Sigmoid colon (tissue), 7 donors: ENCODE measurements at places on chromosomes 7 and 10. TPM values are rescaled to one million over a fixed set of nuclear protein-coding genes. Genes with fewer than 3 reads are reported as not detected.

DNA sequence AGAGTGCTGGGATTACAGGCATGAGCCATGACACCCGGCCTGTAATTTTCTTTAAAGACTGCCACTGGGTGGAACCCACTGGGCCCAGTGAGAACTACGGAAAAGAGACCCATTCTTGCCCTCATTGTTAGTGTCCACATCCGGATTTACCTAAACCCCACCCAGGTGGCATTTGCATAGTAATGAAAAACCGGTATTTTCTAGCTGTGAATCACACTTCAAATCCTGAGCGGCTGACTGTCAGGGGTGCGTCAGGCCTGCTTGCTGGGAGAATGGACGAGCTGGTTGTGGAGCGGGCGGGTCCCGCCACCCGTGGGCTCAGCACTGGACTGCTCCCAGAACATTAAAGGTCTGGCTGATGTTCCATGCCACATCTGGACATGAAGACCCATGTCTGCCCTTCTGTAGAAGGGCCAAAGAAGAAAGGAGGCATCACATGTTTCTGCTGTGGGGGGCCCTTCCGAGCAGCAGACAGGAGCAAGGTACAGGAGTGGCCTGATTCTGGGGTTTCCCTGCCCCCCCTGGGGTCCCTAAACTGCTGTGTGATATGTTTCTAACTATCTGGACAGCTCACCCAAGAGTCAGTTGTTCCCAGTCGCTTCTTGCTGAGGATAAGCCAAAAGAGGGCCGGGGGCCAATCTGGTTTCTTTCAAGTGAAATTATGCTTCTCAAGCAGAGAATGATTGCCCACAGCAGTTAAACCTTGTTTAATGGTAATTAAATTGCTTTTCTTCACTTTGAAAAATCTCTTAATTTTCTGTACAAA, 46.4 kb downstream of the KIAA1217 start:
- no peak for DNase-seq

GRCh38 chr7:33422825-33423645, 293.7 kb downstream of the BBS9 start:
- DNase-seq = no peak

DNA sequence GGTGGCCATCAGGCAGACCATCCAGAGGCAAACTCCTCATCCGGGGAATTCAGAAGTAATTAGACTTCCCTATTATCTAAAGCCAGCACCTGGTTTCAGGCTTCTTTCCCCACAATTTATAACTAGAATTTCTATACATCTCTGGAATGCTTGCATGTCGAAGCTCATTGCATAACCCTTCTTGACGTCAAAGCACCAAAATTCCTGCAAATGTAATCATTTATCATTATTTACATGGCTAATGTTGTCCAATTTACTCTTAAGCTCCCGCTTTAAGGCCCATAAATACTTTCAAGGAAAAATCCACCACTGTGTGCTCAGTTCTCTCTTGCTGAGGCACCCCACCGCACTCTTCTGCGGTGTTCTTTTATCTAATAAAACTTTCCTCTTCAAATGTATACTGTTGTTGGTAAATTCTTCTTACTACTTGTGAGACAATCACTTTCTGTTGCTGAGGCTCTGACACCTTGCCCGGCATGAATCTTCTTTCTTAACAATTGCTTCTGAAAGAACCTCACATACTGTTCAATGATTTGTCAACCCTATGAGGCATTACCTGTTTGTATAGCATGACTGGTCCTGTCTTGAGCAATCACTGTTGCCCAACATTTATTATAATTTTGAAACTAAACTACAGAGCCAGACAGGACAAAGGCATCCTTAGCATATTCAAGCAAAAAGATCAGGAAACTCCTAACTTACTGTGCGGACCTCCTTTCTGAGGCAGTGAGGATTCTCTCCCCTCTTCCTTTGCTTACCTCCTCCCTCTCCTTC, 17.4 kb upstream of the GPR141 start:
- DNase-seq = no peak

GRCh38 chr7:22810843-22811242, 11.8 kb downstream of the TOMM7 start:
- DNase-seq = no peak

DNA sequence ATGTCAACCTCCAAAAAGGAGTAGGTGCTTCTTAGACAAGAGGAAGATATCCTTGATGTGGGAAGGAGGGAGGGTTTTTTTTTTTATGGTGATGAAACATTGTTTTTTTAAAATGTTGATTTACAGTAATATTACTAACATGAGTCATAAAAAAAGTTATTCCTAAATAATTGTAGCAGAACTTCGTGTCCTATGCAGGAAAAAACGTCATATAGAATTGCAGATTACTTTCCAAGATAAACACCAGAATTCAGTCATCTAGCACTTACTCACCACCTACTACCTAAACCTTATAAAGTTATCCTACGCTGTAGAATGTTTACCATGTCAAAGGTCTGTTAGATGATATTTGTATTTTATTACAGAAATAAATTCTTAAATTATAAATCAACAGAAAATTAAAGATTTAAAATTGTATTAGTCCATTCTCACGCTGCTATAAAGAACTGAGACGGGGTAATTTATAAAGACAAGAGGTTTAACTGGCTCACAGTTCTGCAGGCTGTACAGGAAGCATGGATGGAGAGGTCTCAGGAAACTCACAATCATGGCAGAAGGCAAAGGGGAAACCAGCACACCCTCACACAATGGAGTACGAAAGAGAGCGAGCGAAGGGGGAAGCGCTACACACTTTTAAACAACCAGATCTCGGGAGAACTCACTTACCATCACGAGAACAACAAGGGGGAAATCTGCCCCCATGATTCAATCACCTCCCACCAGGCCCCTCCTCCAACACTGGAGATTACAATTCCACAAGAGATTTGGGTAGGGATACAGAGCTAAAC, 105.2 kb upstream of the NEBL start:
- DNase-seq = no peak

DNA sequence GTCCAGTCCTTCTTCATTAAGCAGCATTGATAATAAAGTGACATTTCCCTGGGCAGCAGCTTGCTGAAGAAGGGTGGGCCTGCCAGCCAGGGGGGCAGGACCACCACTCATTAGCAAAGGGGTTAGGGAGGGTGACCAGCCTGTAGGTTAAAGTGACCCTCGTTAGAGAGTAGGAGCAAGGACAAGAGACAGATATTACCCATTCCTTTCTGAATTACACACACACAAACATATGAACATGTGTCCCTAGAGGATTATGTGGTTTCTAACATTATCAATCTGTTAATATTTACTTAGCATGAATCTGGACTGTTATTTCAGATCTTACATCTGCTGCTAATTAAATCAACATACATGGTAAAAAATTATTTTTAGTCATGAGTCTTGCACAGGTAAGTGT, 88.9 kb downstream of the CTTNBP2 start:
- no peak for DNase-seq

DNA sequence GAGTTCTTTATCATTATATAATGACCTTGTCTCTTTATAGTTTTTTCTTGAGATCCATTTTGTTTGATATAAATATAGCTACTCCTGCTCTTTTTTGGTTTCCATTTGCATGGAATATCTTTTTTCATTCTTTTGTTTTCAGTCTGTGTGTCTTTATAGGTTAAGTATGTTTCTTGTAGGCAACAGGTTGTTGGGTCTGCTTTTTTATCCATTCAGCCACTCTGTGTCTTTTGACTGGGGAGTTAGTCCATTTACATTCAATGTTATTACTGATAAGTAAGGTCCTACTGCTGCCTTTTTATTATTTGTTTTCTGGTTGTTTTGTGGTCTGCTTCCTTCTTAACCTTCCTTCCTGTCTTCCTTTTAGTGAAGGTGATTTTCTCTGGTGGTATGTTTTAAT, 21.1 kb downstream of the GALNT11 start:
- no peak for DNase-seq

DNA sequence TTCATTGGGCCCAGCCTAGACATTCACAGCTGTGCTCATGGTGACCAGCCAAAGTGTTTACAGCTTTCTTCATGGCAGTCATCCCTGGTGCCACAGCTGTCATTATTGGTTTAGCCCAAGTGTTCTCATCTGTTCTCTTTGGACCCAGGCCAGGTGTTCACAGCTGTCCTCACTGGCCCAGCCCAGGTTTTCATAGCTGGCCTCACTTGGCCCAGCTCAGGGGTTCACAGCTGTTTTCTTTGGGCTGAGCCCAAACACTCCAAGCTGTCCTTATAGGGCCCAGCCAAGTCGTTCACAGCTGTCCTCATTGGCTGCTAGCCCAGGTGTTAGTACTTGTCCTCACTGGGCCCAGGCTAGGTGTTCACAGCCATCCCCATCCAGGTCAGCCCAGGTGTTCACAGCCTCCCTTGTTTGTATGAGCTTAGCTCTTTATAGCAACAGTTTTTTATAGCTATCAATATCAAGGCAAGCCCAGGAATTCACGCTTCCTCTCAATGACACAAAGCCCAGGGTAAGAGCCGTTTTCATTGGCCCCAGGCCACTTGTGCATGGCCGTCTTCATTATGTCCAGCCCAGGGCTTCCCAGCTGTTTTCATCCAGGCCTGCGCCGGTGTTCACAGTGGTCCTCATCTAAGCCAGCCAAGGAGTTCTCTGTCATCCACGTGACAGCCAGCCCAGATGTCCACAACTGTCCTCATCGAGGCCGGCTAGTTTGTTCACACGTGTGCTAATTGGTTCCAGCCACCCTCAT, 11.6 kb downstream of the FRG2B start:
- no peak for DNase-seq

DNA sequence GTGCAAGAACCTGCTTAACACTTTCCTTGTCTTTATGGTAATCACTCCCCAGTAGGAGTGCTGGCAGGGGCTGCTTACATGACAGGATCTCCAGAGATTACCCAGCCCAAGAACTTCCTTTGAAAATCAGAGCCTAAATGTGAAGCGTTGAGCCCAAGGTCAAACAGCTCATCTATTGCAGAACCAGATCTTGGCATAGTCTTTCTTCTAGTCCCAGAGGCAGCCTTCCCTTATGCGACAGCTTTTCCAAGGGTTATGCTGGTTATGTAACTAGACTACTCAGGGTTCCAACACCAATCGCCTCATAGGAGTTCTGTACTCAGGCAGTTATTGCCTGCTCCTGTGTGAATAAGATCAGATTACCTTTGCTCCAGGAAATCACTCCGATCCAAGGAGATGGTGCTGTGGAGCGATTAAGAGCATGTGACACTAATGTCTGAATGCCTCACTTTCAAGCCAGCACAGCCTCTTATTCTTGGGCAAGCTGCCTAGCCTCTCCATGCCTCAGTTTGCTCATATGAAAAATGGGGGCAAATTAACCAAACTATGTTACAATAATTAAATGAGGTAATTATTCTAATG, 8.4 kb upstream of the LGI1 start:
- DNase-seq = no peak

DNA sequence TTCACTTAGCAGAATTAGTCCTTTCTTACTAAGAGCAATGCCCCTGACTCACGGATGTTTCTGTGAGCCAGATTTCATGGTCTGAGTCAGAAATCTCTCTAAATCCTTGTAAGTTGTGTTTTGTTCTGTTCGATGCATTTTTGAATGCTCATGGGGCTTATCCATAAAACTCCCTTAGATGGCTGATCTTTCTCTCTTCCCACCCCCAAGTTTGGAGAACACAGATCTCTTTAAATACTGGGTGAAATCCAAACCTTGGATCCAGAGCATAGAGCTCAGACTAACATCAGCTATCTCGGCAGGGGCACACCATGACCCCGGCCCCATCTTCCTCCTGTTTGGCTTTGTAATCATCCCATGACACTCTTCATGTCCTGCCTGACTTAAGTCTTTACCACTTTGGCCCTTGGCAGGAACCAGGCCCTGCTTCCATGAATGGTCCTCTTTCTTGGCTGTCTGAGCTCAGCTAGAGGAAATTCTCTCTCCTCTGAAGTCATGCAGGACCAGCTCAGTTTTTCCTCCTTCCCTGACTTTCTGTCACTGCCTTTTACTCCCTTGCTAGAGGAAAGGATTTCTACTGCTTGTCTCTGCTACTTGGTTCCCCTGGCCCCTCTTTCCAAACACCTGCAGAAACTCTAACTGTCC, 120.4 kb upstream of the RAB11FIP2 start:
- no peak for DNase-seq

DNA sequence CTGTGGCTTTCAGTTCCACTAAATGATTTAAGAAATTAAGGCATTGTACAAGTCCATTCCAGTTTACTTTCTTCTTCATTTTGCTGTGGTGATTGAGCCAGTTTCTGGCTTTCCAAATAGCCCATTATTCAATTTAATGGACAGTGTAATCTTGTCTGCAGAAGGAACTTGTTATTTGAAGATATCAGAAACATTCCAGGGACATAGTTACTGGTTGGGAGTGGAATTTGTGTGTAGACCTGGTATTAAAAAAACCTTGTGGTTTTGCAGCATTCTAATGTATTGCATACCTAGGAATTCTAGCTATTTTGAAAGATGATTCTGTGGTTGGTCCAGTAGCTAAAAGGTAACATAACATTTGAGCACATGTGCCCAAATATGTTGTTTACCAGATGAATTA, 72.2 kb downstream of the MCU start:
- DNase-seq = no peak

GRCh38 chr10:22321156-22321923, 441 bp downstream of the BMI1 start:
- DNase-seq = peak; percentile 81

DNA sequence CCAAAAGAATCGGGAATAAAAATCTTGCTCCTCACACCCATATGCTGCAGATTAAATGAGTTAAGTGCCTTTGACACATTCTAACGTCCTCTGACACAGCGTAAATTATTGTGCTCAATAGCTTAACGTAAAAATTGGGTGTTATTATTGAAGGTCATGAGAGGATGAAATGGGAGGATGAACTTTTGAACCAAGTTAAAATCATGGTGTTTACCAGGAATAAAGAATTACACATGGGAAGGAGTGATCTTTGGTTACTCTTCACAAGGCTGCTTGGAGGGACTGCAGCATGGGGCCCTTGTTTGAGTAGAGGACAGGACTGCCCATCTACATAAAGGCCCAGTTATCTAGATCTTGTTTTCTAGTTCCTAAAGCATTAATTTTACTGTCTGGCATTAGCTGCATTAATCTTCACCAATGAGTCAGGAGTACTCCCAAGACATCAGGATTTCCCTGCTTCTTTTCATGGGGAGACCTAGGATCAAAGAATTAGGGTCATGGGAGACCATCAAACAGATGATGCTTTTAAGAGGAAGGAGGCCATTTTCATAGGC, 84.9 kb upstream of the PRR15 start:
- DNase-seq = no peak

- DNase-seq = no peak
Measured at GRCh38 chr7:1236831-1237701, 4.4 kb downstream of the UNCX start.

GRCh38 chr7:130922206-130923112, 188.5 kb upstream of the KLF14 start:
- no peak for DNase-seq

The COL13A1 gene
- 1.9 TPM for polyA plus RNA-seq

The PNLIPRP2 gene
- not detected for polyA plus RNA-seq

The CDK5 gene
- 6.0 TPM for polyA plus RNA-seq

The CRCP gene
- 24.3 TPM for polyA plus RNA-seq

The SLC39A12 gene
- not detected for polyA plus RNA-seq

The OR6V1 gene
- not detected for polyA plus RNA-seq

The CDNF gene
- polyA plus RNA-seq = not detected

The ADAMTS14 gene
- 0.23 TPM for polyA plus RNA-seq

The LRRD1 gene
- 0.04 TPM for polyA plus RNA-seq

The SPRN gene
- not detected for polyA plus RNA-seq

The AOAH gene
- polyA plus RNA-seq = 16.2 TPM

The OR2A5 gene
- polyA plus RNA-seq = not detected

The PLXNA4 gene
- not detected for polyA plus RNA-seq
